ENCODE measurements at places on chromosomes 12 and 14.

DNA sequence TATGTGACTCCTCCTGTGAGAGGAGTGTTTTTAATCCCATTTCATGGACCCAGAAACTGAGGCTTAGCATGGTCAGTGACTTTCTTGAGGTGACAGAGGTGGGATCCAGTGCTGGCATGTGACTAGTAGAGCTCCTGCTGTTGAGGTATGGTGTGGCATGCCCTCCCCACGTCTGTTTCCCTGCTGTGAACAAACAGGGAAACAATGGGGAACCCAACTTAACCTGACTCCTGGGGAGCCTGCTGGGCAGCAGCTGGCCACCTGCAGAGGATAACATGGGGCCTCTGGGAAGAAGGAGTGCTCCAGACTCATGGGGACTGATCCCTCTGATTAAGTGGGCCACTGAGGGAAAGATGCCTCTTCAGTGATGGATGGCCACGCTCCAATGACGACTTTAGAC lies 114.0 kb downstream of the BEGAIN start:
- H3K27ac ChIP-seq, result no peak overlapping the region
- no peaks in the 10 kb centered on the region for H3K27me3 ChIP-seq
- no peaks in the 10 kb centered on the region for H3K36me3 ChIP-seq
- DNase-seq, result no peak

GRCh38 chr12:46534327-46534840 lies 161.8 kb upstream of the SLC38A2 start:
- H3K36me3 ChIP-seq, result no peaks in the 10 kb centered on the region
- no peak overlapping the region for H3K4me3 ChIP-seq
- peak overlapping the region; percentile 11 for H3K27ac ChIP-seq
- peaks cover 25% of the 10 kb centered on the region for H3K4me1 ChIP-seq

GRCh38 chr14:105889666-105890473 lies 363.5 kb downstream of the TMEM121 start:
- H3K4me1 ChIP-seq, result no peaks in the 10 kb centered on the region
- H3K4me3 ChIP-seq, result no peak overlapping the region
- no peak overlapping the region for H3K27ac ChIP-seq
- H3K27me3 ChIP-seq, result no peaks in the 10 kb centered on the region
- no peaks in the 10 kb centered on the region for H3K36me3 ChIP-seq

GRCh38 chr12:57459750-57460467 lies at the start of gene GLI1:
Gene GLI1, plus strand, starts transcription at chr12:57459785. Its CDS starts 3,907 bp downstream, at chr12:57463692.
- peaks cover 17% of the 10 kb centered on the region for H3K4me1 ChIP-seq
- H3K27me3 ChIP-seq, result no peaks in the 10 kb centered on the region
- no peak for DNase-seq
- no peaks in the 10 kb centered on the region for H3K36me3 ChIP-seq

DNA sequence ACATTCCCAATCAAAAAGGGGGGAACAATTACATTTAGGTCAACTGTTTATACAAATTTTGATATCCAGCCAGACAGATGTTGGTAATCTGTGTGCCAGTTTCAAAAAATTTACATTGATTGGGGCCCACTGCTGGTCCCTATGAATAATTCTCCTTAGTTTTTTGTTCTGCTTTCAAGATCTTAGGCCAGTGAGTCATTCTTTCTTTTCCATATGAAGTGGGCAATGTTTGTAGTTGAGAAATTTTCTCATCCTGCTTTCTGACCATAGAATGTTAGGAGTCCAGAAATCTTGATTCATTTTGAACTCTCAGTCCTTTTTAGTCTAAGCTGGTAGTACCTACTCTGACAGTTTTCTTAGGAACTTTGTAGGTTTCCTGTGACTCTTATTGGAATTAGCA lies 244.3 kb downstream of the DIO2 start:
- H3K27ac ChIP-seq, result no peak overlapping the region
- H3K27me3 ChIP-seq, result no peaks in the 10 kb centered on the region
- no peak for DNase-seq
- no peaks in the 10 kb centered on the region for H3K36me3 ChIP-seq

DNA sequence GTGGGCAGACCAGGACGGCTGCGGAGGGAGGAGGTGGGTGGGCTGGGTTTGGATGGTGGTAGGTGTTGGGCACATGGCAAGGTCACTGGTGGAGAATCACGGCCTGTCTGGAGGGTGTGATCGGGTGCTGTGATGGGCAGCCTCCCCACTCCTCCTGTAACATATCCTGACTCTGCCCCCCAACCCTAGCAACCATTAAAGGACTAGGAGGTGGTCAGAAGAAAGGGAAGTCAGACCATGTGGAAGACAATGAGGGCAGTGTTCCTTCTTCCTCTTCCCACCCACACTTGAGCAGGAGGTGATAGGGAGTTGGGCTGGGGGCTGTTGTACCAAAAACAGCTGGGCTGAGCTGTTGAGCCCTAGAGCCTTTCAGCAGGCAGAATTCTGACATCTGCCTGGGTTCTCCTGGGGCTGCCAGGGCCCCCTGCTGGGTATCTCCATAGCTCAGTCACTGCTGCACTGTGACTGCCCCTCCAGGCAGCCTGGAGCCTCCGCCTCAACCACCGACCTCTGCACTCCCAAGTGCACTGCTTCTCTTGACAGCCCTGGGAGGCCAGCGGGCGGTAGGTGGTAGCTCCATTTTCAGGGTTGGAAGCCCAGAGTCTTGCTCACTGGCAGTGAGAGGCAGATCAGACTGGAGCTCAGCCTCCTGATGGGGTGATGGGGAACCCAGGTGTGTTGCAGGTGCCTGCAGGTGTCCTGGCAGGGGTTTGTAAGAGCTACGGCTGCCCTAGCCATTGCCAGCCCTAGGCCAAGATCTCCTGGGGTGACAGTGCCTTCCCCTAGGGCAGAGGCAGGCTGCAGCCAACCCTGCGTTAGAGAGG lies 15.4 kb downstream of the VASH1 start:
- H3K4me3 ChIP-seq, result no peak overlapping the region
- peaks cover 20% of the 10 kb centered on the region for H3K4me1 ChIP-seq
- H3K36me3 ChIP-seq, result peaks cover 25% of the 10 kb centered on the region
- DNase-seq, result no peak

- DNase-seq, result no peak
- no peak overlapping the region for H3K27ac ChIP-seq
- no peaks in the 10 kb centered on the region for H3K4me1 ChIP-seq
- no peaks in the 10 kb centered on the region for H3K36me3 ChIP-seq
- H3K4me3 ChIP-seq, result no peak overlapping the region
Measured at GRCh38 chr12:23221066-23221465, 596.1 kb downstream of the ETNK1 start.

DNA sequence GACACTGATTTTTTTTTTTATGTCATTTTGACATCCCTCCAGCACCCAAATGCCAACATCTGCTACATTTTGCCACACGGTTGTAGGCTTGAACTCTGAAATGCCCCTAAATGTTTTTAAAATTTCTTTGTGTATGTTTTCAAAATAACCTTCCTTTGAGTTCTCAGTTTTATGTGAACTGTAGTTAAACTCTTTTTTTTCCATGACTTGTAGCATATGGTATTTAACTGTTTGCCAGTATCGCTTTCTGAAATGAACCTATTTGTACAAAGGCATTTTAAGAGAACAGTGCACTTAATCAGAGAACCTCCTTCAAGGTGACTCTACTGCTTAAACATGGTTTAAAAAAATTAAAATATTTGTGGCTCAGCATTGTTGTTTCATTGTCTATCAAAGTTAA lies 61.5 kb downstream of the PDE3A start:
- H3K4me3 ChIP-seq, result no peak overlapping the region
- H3K4me1 ChIP-seq, result peaks cover 65% of the 10 kb centered on the region
- H3K36me3 ChIP-seq, result no peaks in the 10 kb centered on the region
- H3K27ac ChIP-seq, result peak overlapping the region; percentile 6

DNA sequence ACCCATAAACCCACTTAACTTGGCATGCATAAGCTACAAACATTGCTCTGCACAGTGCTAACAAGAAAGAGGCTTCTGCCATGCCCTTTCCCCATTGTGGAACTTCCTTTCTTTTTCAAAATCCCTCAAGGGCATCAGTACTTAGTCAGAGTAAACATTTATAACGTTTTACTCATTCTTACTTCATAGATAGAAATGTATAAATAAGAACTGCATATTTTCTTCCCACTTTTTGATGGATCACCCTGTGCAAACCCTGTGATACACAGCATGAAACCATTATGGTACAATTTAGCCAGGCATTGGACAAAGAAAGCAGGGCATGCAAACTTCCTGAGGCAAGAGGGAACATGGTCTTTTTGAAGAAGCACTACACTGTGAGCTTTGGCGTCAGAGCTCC lies 113.8 kb upstream of the FOXG1 start:
- H3K4me1 ChIP-seq, result no peaks in the 10 kb centered on the region
- H3K27ac ChIP-seq, result no peak overlapping the region
- no peak overlapping the region for H3K4me3 ChIP-seq

- H3K4me1 ChIP-seq, result peaks cover 58% of the 10 kb centered on the region
- peaks cover 38% of the 10 kb centered on the region for H3K36me3 ChIP-seq
- no peaks in the 10 kb centered on the region for H3K27me3 ChIP-seq
- DNase-seq, result no peak
- H3K4me3 ChIP-seq, result no peak overlapping the region
Measured at GRCh38 chr14:39097159-39097558, 5.9 kb downstream of the SEC23A start.

DNA sequence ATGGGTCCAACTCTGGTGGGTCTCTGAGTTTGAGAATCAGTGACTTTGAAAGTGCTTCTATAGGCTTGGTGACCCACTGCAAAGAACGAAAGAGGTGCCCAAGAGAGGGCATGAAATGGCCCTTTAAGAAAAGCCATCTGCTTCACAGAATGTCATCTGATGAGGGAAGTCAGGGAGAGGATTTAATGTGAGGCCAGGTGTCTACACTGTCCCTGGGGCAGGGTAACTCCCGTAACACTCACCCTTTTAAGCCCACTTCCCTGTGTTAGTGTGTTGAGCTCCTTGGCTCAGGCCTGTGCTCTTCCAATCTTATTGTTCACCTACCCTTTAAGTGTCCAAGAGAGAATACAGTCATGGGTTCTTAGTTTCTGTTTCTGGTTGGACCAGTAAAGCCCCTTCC lies 16.4 kb upstream of the SRSF5 start:
- no peak overlapping the region for H3K4me3 ChIP-seq
- DNase-seq, result no peak
- H3K27me3 ChIP-seq, result no peaks in the 10 kb centered on the region
- no peak overlapping the region for H3K27ac ChIP-seq
- no peaks in the 10 kb centered on the region for H3K36me3 ChIP-seq

GRCh38 chr12:109020796-109021380 lies at the start of gene SVOP:
Gene SVOP, minus strand, starts transcription at chr12:109021068. Its CDS starts 200 bp downstream, at chr12:109020868.
- DNase-seq, result peak; percentile 83
- no peaks in the 10 kb centered on the region for H3K27me3 ChIP-seq
- no peaks in the 10 kb centered on the region for H3K36me3 ChIP-seq
- no peak within 1 kb of the TSS for H3K4me3 ChIP-seq
- no peak within 1 kb of the TSS for H3K27ac ChIP-seq

DNA sequence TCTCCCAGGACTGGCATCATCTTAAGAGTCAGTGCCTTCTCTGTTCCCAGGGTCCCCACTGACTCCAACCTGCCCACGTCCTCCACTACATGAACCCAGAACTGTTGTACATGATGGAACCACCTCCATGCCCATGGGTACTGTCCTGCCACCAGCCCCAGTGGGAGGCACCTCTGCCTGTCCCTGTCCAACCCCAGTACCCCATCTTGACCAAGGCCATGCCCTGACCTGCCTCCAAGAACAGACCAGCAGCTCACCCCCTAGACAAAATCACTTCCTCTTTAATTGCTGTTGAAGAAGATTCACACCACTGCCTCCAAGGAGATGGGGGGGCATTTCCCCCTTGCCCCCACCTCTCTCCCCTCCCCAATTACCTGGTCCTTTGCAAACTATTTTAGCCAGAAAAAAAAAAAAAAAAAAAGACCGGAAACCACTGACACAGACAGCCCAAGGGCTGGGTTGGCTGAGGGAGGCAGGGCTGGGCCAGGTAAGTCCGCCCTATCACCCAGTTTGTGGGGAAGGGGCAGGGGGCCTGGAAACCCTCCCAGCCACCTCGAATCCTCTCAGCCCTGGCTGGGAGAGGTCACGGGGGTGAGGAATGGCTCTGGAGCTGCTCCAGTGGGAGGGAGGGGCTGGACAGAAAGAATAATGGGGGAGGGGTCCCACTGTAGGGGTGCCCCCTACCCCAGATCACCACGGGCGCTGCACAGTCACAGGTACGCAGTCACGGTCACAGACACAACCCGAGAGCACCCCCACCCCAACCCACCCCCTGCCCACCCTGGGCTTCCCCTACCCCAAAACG lies 13.4 kb downstream of the AGAP2 start:
- peaks cover 6% of the 10 kb centered on the region for H3K4me1 ChIP-seq
- H3K27me3 ChIP-seq, result no peaks in the 10 kb centered on the region
- H3K4me3 ChIP-seq, result no peak overlapping the region
- DNase-seq, result no peak

DNA sequence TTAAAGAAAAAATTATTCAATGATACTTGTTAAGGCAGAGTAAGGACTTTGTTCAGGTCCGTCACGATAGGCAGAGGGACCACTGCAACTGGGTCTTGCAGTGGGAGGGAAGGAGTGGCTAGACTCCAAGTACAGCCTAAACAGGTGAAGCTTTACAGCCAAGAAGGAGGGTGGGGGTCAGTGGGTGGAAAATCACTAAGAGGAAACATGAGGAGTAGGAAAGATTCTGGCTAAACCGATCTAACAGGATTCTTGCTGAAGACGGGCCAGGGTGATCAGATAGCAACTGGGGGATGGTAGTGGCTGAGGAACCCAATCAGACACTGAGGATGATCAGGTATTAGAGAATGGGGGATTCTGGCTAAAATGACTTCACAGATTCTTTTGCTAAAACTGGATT lies 100.2 kb downstream of the TTC7B start:
- H3K36me3 ChIP-seq, result peaks cover 14% of the 10 kb centered on the region
- DNase-seq, result no peak
- H3K4me1 ChIP-seq, result peaks cover 23% of the 10 kb centered on the region
- H3K27ac ChIP-seq, result no peak overlapping the region
- H3K27me3 ChIP-seq, result no peaks in the 10 kb centered on the region

DNA sequence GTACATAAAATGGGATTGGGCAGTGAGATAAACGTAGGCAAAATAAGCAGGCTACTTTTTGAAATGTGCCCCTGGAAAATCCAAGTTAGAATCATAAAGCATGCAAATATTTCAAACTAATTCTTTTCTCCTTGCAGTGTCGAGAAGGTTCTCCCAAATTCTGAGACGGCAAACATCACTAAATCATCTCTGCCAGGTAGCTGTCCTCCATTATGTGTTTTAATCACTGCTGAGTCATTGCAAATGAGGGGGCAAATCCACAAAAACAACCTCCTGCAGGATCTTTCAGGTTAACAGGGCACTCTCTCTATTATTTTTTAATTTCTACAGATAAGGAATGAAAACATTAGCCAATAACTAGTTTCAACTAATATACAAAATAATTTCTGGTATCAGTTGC lies 63.2 kb upstream of the RIC8B start:
- H3K27me3 ChIP-seq, result no peaks in the 10 kb centered on the region
- H3K4me3 ChIP-seq, result no peak overlapping the region
- no peaks in the 10 kb centered on the region for H3K36me3 ChIP-seq
- no peaks in the 10 kb centered on the region for H3K4me1 ChIP-seq

- no peaks in the 10 kb centered on the region for H3K27me3 ChIP-seq
- no peaks in the 10 kb centered on the region for H3K4me1 ChIP-seq
- H3K27ac ChIP-seq, result no peak overlapping the region
- DNase-seq, result no peak
- H3K36me3 ChIP-seq, result no peaks in the 10 kb centered on the region
- H3K4me3 ChIP-seq, result no peak overlapping the region
Measured at GRCh38 chr12:4025181-4026019, 152.2 kb upstream of the PARP11 start.

GRCh38 chr14:20583908-20584307 lies 3.9 kb downstream of the RNASE11 start:
- H3K4me3 ChIP-seq, result no peak overlapping the region
- H3K36me3 ChIP-seq, result no peaks in the 10 kb centered on the region
- no peaks in the 10 kb centered on the region for H3K27me3 ChIP-seq
- no peak overlapping the region for H3K27ac ChIP-seq
- no peaks in the 10 kb centered on the region for H3K4me1 ChIP-seq
- no peak for DNase-seq

Measured in heart left ventricle (tissue), 16 donors.